ENCODE measurements at places on chromosomes 3 and 15. TPM values are rescaled to one million over a fixed set of nuclear protein-coding genes. Genes with fewer than 3 reads are reported as not detected.

The SI gene
- total RNA-seq, result not detected

The IGSF11 gene
- 1.2 TPM for total RNA-seq

The EXD1 gene
- not detected for total RNA-seq

The PRSS50 gene
- 0.24 TPM for total RNA-seq

The GOLGA6B gene
- 0.33 TPM for total RNA-seq

Measured in H9 (cell line).